ENCODE measurements at places on chromosomes 5 and 9. TPM values are rescaled to one million over a fixed set of nuclear protein-coding genes. Genes with fewer than 3 reads are reported as not detected.

DNA sequence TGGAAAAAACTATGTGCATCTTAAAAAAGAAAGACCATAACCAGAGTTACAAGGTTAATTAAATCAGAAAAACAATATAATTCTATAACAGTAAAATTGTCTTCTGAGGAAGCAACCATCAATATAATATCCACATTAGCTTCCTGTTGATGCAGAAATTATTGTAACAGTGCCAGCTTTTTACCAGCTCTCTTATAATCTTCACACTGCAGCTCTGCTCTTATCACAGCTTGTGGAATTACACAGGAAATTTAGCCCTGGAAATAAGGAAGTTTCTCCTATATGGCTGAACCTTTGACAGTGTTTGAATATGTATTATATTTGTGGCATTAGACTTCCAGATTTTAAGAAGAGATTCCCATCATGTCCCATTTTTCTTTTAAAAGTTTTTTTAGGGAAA lies 49.1 kb upstream of the TEK start:
- no peaks in the 10 kb centered on the region for H3K27me3 ChIP-seq
- H3K4me3 ChIP-seq: no peak overlapping the region
- no peaks in the 10 kb centered on the region for H3K4me1 ChIP-seq
- no peak overlapping the region for H3K27ac ChIP-seq

DNA sequence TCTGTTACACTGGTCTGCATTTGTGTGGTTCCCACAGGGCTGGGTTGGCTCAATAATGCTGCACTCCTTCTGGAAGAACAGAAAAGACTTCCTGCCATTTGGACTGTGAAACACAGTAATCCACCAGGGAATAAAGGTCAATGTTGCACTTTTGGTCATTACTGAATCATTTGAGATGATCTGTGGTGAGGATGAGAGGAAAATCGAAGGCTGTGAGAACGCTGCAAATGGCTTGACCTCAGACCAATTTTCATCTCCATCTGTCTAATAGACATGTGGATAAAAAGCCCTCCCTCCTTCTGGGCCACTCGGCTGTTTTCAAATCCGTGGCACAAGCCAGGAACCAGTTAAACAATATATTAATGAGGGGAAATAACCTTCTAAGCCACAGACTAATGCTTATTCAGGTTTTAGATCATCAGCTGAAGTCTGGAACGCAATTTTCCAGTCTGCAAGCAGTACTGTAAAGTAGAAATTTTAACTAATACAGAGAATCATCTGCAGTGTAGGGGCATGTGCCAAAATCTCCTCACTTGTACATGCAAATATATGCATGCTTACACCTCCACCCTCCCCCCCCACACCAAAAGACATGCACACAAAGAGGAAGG lies 20.2 kb downstream of the TLE1 start:
- no peaks in the 10 kb centered on the region for H3K27me3 ChIP-seq
- H3K36me3 ChIP-seq: no peaks in the 10 kb centered on the region
- H3K4me1 ChIP-seq: peaks cover 17% of the 10 kb centered on the region
- no peak overlapping the region for H3K4me3 ChIP-seq

- no peaks in the 10 kb centered on the region for H3K27me3 ChIP-seq
- peaks cover 32% of the 10 kb centered on the region for H3K36me3 ChIP-seq
- H3K27ac ChIP-seq: no peak overlapping the region
- peaks cover 2% of the 10 kb centered on the region for H3K4me1 ChIP-seq
- DNase-seq: peak; percentile 81
Measured at GRCh38 chr9:21812946-21813568, 10.6 kb downstream of the MTAP start.

The PFN3 gene
- not detected for polyA plus RNA-seq

The GFI1B gene
- 0.11 TPM for polyA plus RNA-seq

All from H1 (cell line).